Activated T-cell treated with anti-CD3 and anti-CD28 coated beads for 24 hours (primary cell): ENCODE measurements at places on chromosomes 1 and 21.

DNA sequence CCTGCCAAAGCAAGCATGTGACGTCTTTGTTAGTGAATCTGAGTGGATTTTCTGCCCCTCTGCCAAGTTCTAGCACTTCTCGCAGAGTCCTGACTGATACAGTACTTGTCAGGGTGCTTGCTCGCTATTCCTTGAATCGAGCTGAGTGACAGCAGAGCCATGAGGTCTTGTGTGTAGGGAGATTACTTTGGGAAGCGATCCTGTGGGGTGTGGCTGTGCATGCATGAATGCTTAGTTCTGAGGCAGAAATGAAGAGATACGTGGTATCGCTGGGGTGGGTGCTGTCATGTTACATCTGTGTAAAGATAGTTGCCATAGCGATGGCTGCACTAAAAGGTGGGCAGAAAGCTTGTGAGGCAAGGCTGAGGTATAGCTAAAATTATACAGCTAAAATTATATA is 19.3 kb upstream of the DNAJC28 start:
- no peak for DNase-seq

GRCh38 chr1:6954591-6954990 is 169.3 kb downstream of the CAMTA1 start:
- no peak for DNase-seq

GRCh38 chr1:4169991-4170390 is 269.9 kb upstream of the C1orf174 start:
- no peak for DNase-seq

DNA sequence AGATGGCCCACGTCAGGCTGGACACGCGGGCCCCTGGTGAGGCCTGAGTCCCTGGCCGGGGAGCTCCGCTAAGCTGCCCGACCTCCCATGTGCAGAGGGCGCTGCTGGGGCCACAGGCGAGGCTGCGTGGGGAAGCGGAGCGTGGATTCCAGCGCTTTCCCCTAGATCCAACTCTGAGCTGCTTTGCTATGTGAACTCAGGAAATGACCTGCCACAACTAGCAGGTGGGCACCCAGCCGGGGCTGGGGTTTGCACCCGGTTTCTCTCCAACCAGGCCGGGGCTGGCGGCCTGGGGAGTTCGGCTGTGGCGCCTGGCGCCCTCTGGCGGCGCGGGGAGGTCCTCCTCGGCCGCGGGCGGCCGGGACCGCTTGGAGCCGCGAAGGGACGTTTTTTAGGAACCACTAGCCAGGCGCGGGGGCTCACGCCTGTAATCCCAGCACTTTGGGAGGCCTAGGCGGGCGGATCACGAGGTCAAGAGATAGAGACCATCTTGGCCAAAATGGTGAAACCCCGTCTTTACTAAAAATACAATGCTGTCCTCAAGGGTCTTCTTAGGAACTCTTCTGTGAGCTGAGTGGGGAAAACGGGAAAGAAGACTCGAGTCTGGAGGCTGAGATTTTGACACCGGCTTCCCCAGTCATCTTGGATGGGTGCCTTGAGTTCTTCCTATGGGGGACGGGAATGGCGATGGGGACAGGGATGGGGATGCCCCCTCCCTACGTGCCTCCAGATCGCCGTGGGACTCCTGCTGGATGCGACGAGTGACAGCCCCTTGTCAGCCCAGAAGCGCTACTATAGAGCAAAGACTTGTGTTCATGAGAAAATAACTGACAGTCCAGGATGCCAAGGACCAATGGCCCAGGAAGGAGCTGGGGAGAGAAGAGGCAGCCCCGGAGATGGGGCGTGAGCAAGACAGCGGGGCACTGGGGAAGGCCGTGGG is 12.6 kb downstream of the PYCR2 start:
- DNase-seq, result peak; percentile 59

DNA sequence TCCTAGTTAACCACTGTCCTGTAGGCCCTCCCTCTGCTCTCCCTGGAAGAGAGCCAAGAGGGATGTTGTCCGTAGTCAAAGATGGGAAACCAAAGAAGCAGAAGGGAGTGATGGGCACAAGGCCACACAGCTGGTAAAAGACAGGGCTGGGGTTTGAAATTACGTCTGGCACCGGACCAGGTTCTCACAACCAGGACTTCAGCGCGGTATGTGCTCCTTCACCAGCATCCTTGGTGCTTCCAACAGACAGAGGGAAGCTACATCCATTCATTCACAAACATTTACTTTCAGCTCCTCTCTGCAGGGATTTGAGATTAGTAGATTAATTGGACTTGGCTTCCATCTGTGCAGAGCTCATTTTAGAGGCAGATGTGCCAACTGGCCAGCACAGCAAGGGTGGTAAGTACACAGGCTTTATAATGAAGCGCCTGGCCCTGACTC is 191.2 kb downstream of the TRABD2B start:
- no peak for DNase-seq

- no peak for DNase-seq
Measured at GRCh38 chr1:31013187-31013864, 52.2 kb downstream of the PUM1 start.

DNA sequence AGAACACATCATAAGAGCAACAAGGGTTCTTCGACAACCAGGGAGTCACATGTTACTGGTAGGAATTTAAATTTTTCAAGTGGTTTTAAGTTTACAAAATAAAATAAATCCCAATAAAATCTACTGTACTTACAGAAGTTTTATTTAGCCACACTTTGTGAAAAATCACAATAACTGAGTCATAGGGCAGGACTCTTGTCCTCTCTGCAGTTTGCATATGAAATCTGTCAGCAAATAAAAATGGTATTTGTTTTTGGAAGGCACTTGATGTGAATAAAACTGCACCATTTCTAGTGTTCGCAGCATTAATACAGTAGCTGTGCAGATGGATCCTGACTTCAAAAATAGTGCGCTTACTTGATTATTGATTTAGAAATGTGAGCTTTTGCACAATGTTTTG is 150.4 kb downstream of the LBR start:
- no peak for DNase-seq

DNA sequence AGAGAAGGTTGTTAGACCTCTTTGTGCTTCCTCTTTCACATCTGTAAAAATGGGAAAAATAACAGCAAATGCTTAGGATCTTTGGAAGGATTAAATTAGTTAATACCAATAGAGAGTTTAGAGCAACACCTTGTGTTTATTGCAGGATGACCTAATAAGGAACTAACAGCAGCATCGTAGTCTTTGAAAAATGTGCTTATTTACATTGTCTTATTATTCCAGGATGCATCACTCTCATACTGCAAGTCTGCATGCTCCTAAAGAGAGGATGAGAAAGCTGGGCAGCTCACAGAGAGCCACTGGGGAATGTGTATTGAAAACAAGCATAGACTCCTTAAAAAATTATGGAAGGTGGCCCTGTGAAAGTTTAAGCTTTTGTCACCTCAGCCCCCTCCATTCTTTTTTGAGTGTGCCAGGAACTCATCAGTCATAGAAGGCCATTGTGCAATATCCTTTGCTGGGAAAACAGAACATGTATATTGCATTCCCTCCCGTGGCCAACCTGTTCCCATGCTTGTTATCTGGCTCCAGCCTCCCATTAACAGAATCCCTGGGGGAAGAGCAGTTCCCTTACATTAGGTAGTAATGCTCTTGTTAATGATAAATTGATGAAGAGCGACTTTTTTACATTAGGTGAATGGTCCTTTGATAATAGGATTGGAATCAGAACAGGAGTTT is 180.7 kb downstream of the ZNF326 start:
- no peak for DNase-seq

- DNase-seq, result no peak
Measured at GRCh38 chr21:36893581-36893980, 72.9 kb downstream of the HLCS start.

GRCh38 chr1:3905953-3906671 is 6.0 kb upstream of the C1orf174 start:
- DNase-seq, result no peak

DNA sequence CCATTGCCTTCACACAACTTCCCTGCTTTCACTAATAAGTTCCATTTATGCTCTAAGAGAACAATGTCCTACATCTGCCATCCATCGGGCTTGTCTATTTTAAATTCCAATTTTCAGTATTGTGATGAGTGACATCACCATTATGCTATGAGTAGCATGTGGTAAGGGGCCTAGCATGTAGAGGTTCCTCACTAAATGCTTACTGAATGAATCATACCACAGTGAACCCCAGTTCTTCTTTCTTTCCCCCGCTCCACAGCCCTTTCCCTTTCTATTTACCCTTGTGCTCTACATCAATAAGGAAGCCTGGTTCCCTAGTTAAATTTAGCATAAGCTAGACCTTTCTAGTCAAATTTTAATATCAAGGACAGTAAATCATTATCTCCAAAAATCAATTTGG is 195.0 kb upstream of the RGS18 start:
- DNase-seq, result no peak

DNA sequence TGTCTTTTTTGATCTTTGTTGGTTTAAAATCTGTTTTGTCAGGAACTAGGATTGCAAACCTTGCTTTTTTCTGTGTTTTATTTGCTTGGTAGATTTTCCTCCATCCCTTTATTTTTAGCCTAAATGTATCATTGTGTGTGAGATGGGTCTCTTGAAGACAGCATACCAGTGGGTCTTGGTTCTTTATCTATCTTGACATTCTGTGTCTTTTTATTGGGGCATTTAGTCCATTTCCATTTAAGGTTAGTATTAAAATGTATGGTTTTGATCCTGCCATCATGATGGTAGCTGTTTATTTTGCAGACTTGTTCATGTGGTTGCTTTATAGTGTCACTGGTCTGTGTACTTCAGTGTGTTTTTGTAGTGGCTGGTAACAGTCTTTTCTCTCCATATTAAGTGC is 14.1 kb downstream of the ZNF678 start:
- no peak for DNase-seq

- DNase-seq, result no peak
Measured at GRCh38 chr1:46638921-46639320, 22.3 kb upstream of the MOB3C start.

- no peak for DNase-seq
Measured at GRCh38 chr21:37373539-37373938, 7.0 kb downstream of the DYRK1A start.

DNA sequence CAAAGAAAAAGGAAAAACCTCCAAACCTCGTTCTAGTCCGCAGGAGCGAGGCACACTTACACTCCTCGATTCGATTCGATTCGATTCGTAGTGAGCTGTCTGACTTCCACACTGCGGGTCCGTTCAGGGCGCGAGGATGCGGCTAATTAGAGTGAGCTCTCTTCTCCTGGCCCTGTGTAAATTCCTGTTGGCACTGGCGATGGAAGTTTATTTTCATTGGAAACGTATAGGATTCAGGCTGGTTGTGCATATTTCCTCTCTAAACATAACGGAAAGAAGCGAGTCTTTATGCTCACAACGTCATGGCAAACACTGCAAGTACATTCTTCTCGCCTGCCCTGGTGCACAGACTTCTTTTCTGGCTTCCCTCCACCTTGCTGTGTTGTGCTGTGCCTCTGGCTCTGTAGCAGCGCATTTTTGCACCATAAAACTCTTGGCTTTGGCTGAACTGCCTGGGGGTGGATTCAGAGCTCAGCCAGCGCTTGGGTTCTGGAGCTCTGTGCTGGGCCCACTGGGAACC is 2.7 kb downstream of the HUNK start:
- no peak for DNase-seq

DNA sequence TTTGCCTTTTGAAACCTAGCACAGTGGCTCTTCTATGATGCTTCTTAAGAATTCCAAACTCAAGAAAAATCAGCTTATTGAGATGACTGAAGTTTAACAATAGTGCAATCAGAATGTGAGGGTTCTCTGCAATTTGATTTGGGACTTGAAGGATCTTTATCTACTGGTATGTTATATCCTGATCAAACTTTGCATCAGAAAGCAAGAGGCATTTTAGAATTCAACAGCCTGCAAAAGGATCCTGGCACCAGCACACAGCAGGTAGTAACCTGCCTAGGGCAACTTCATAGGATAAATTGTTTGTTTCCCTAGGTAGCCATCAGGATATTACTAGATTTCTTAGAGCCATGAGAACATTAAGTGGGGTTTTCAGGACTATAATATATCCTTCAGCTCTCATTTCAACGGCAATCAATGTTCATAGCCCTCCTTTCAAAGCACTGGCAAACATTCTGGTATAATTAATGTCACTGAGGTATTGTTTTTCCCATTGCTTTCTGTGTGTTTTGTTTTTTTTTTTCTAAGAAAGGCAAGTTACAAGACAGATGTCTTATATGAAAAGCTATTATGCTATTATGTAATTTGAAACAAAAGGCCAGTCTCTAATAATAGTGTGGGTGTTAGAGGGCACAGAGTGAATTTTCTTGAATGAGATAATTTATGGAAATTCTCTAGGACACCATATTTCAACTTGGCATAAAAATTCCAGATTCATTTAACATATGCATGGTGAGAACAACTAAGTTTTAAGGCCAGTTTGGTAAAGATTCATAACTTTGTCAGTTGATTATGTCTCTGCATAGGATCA is 34.5 kb downstream of the NTNG1 start:
- DNase-seq, result no peak

- DNase-seq, result peak; percentile 41
Measured at GRCh38 chr1:205325334-205325884, 3.9 kb upstream of the NUAK2 start.

GRCh38 chr21:36699546-36700294 is 805 bp downstream of the SIM2 start:
- no peak for DNase-seq

DNA sequence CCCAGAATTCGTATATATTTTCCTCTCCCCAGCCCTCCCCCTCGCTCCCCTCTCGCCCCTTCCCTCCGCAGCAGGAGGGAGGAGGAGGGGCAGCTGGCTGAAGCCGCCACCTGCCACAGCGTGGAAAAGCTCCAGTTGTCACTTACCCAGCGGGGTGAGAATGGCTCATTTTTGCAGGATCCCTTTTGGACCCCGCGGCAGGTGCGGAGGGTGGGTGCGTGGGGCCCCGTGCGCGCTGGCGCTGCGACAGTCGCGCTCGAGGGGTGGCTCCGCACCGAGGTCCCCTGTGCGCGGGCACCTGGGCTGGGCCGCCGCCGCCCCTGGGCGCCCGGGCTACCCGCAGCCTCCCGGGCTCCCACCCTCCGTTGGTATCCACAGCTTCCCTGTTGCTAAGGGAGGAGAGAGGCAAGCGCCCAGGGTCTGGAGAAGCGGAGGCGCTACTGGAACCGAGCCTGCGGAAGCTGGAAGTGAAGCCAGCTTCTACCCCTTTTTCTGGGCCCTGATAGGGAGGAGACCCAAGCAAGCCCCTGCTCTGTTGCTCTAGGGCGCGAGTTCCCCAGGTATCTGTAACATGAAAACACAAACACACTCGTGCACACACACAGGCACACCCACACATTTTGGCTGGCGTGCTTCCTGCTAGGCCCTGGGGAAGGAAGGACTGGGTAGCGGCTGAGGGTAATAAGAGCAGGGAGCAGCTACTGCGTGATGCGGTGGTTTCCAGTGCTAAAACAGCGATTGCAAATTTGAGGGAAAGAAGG is at the start of gene ERICH3:
TSS of gene ERICH3 (minus strand) at position 442 of the 761 bp plus-strand sequence. CDS start at position 169, 273 bp downstream.
- no peak for DNase-seq

- DNase-seq, result no peak
Measured at GRCh38 chr1:109750241-109750882, 9.5 kb upstream of the GSTM3 start.

GRCh38 chr21:34807146-34807880 is 138.5 kb downstream of the CLIC6 start:
- DNase-seq, result peak; percentile 61

- no peak for DNase-seq
Measured at GRCh38 chr1:199522936-199523335, 504.6 kb upstream of the NR5A2 start.
